Nephron progenitor cell (in vitro differentiated cells): ENCODE measurements at places on chromosomes 1 and 21.
A peak's percentile ranks its signal among the peaks of the same experiment; 100 is the strongest.

- DNase-seq: no peak
These were observed 1299.0 kb upstream of the B3GALT2 start for GRCh38 chr1:194485432-194485831.

GRCh38 chr1:202825748-202826147 is 15.0 kb downstream of the PCAT6 start:
- DNase-seq: no peak

- DNase-seq: no peak
These were observed 51.8 kb downstream of the KCNK1 start for GRCh38 chr1:233665575-233666270.

DNA sequence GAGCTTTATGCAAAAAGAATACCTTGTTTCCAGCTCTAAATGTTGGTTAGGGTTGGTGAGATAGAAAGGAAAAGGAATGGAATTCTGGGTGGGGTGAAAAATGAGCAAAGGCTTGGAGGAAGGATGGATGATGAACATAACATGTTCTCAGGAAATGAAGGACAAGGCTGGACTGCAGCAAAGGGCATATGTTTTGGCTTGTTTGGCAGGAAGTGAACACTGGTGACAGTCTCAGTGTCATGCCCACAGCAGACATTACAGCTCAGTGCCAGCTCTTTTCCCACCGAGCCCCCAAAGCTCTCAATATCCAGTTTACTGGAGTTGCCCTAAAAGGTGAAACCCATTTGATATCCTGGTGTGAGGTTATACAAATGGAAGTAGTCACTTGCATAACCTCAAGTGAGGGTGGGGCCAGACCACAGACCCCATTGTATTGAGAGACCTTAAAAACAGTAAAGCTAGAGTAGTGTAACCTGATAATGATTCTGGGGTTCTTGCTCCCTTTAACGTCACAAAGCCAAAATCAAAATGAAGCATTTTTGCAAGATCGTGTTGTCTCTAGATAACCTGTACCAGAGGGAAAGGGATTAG is 270.6 kb downstream of the NFIA start:
- DNase-seq: no peak

DNA sequence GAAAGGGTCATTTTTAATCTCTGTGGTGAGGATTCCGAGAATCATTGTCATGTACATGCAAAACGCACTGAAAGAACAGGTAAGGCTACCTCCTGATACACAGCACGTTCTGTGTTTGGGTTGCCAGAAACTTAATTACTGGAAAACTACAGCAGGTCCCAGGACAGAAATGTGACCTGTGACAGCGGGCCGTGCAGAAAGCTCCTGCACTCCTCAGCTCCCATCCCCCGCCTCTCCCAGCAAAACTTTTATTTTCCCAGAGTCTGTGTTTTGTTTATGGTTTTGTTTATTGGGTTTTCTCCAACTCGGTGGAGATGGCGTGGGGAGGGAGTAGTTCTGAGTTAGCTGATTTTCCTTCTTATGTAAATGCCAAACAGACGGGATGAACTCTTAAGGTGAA is 44.7 kb downstream of the SLC44A3 start:
- DNase-seq: peak; percentile 35

DNA sequence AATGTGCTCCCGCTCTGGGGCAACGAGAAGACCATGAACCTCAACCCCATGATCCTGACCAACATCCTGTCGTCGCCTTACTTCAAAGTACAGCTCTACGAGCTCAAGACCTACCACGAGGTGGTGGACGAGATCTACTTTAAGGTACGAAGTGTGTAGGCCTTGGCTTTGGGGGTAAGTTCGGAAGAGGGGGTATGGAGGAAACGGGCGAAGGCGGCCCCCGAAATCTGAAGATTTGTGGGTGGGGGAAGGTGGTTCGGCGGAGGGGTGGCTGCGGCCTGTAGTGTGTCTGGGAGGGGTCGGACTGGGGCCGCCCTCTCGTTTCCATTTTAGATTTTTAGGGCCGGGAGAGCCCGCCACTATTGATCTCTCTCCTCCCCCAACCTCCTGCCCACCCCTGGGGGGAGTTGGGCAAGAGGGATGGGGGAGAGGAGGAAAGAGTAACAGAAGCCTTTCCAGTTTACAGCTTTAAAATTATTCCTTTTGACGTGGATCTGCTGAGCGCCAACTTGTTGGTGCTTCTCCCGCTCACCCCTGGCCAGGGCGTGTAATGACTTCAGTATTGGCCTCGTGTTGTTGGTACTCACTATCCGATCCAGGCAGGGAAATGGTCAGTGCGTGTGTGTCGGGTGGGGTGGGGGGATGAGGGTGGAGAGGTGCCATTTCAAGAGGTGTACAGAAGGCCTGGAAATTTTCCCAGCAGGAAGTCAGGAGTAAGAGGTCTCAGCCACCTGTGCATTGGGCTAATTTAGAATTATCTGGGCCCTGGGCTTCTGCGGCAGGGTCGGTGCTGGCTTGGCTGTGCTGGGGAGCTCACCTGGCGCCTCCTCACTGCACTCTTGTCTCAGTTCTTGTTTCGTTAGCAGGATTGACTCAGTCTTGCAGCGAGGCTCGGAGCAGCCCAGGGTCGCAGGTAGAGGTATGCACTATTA is 880 bp downstream of the PRPF38B start:
- peak; percentile 27 for DNase-seq

GRCh38 chr1:219790834-219791615 is 137.3 kb downstream of the SLC30A10 start:
- DNase-seq: no peak

- DNase-seq: no peak
These were observed 36.6 kb downstream of the S100A10 start for GRCh38 chr1:151956957-151957497.

GRCh38 chr1:23178950-23179349 is 10.3 kb upstream of the LUZP1 start:
- no peak for DNase-seq

- DNase-seq: no peak
These were observed 86.6 kb upstream of the SLC25A33 start for GRCh38 chr1:9452516-9453140.

DNA sequence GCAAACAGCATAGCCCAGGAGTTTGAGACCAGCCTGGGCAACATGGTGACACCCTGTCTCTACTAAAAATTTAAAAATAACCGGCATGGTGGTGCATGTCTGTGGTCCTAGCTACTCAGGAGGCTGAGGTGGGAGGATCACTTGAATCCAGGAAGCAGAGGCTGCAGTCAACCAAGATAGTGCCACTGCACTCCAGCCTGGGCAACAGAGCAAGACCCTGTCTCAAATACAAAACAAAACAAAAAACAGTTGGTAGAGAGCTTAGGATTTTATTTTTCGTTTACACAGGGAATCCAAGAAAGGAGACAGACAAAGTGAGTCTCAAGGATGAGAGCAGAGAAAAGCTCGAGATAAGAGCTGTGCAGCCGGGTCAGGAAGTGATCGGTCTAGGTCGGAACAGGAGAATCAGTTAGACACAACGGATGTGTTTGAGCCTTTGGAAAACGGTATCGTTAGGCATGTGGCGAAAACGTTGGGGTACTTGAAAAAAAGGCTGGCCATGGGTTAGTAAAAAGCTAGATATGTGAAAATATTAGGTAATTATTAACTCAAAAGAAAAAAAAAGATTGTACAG is 1.7 kb upstream of the MIB2 start:
- DNase-seq: no peak

DNA sequence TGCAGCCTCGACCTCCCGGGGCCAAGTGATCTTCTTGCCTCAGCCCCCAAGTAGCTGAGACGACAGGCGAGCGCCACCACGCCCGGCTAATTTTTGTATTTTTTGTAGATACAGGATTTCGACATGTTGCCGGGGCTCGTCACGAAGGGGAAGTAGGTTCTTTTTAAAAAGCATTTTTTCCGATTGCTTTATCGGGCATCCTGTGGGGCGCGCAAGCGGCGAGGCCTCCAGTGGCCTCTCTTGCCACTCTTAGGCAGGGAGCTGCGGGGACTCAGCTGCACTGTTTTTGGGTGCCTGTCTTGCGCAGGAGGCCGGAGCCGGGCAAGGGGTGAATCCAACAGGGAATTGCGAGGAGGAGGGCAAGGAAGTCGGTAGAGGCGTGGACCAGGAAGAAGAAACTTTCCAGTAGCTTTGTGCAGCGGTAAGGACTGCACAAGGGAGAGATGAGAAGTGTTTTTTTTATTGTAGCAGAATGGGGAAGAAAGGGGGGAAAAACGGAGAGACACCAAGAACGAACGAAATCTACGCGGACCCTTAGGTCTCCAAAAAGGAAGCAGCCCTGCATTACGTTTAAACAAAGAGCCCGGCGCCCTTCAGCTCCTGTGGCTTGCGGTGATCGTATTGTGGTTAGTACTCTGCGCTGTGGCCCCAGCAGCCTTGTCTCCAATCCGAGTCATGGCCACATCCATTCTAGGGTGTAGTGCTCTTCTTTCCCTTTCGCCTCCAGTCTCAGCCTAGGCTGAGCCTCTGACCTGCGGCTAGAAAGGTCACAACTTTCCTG is 164.8 kb downstream of the PPIAL4G start:
- DNase-seq: no peak

GRCh38 chr1:241994171-241994570 is 4.7 kb downstream of the MAP1LC3C start:
- DNase-seq: no peak

DNA sequence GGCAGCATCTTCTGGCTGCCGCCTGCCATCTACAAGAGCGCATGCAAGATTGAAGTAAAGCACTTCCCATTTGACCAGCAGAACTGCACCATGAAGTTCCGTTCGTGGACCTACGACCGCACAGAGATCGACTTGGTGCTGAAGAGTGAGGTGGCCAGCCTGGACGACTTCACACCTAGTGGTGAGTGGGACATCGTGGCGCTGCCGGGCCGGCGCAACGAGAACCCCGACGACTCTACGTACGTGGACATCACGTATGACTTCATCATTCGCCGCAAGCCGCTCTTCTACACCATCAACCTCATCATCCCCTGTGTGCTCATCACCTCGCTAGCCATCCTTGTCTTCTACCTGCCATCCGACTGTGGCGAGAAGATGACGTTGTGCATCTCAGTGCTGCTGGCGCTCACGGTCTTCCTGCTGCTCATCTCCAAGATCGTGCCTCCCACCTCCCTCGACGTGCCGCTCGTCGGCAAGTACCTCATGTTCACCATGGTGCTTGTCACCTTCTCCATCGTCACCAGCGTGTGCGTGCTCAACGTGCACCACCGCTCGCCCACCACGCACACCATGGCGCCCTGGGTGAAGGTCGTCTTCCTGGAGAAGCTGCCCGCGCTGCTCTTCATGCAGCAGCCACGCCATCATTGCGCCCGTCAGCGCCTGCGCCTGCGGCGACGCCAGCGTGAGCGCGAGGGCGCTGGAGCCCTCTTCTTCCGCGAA is 3.8 kb downstream of the CHRNB2 start:
- DNase-seq: no peak

DNA sequence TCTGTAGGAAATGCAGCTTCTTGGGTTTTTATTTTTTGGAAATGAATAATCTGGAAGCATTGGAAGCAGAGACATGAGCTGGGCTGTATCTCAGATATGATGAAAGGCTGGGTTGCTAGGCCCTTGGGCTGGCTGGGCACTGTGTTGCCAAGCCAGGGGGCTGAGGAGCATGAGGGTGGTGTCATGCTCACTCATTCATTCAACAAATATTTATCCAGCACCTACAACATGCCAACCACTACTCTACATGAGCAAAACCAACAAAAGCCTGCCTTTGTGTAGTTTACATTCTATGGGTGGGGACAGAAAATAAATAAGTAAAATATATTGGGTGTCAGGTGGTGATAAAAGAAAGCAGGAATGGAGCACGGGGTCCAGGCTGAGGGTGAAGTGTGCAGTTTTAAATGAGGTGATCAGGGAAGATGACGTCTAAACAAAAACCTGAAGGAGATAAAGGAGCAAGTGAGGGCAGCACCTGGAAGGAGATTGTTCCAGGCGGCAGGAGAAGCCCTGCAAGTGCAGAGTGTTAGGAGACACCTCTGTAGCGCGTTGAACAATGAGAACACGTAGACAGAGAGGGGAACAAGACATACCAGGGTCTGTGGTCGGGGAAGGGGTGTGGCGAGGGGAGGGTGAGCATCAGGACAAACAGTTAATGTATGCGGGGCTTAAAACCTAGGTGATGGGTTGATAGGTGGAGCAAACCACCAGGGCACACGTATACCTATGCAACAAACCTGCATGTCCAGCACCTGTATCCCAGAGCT is 10.9 kb downstream of the TAGLN2 start:
- DNase-seq: no peak

DNA sequence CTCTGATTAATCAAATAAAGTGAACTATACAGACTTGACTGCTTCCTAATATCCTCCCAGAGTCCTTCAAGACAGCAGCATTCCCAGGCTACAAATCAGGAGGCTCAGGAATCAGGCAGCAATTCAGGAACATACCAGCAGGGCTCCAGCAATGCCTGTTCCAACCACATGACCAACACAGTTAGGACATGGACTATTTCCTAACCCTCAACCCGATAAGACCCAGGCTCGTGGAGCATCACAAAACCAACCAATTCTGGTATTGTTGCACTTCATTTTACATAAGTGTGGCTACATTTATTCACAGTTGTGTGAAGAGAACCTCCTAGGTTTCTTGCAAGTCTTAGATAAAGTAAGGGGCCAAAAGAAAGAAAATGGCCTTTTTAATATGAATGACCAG is 546.2 kb upstream of the ADGRL2 start:
- no peak for DNase-seq

GRCh38 chr1:165444897-165445370 is at the start of gene RXRG:
Gene RXRG (minus strand): TSS chr1:165445126. CDS start chr1:165444893, 233 bp downstream.
- DNase-seq: peak; percentile 76

- DNase-seq: no peak
These were observed 158.6 kb upstream of the SNX7 start for GRCh38 chr1:98502937-98503336.

- DNase-seq: no peak
These were observed 94.5 kb upstream of the ARTN start for GRCh38 chr1:43839056-43839455.

DNA sequence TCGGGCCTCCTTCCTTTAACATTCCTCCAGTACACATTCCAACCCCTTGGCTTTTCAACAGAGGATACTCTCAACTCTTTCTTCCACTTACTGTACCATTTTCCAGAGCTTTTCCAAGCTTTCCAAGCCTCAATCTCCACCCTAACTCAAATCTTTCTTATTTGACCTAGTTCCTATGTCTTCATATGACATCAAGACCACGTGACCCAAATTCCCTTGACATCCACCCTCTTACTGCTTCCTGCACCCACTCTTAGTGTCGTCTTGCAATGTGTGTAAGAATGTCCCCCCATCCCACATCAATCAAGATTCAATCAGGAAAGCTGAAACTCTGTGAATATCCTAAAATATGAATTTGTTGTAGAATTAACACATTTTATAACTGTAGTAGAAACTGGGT is 155.0 kb downstream of the OMA1 start:
- DNase-seq: no peak
